D341Med (cell line): ENCODE measurements at places on chromosomes 6 and 20.

DNA sequence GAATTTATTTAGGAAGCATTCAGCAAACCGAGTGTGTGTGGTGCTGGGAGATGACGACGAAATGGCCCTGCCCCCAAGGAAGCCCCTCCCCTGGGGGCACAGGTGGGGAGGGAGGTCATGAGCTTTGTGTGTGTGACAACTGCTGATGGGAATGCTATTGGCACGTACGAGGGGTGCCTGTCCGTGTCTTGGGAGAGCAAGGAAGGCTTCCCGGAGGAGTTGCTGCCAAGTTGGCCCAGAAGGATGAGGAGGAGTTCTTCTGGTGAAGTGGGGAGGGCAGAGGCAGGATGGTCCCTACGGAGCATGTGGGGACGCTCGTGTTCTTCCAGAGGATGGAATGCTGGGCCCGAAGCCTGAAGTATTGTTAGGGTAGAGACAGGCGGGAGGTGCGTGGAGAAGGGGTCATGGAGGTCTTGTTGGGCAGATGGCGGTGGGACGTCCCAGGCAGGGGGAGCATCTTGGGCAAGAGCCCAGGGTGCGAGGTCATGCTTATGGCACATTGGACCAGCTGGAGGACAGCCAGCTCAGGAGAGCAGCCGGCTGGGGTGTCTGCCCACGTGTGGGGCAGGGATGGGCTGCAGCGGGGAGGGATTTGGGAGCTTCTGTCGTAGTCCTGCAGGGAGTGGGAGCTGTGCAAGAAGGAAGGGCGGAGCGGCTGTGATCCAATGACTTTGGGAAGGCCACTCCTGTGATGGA, 46.1 kb downstream of the SYNJ2 start:
- no peak for DNase-seq

DNA sequence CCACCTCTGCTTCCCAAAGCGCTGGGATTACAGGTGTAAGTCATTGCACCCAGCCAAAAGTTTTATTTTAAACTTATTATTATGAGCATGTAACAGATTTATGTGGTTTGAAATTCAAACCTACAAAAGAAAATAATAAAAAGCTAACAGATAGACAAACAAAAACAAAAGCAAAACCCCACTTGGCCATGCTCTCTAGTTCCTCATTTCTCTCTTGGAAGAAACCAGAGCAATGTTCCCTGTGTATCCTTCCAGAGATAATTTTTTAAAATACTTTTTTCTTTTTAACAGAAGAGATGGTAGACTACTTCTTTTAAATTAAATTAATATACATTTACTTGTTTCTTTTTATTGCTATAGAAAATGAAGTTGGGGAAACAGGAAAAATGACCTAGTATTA, 28.0 kb upstream of the SLC17A3 start:
- no peak for DNase-seq

DNA sequence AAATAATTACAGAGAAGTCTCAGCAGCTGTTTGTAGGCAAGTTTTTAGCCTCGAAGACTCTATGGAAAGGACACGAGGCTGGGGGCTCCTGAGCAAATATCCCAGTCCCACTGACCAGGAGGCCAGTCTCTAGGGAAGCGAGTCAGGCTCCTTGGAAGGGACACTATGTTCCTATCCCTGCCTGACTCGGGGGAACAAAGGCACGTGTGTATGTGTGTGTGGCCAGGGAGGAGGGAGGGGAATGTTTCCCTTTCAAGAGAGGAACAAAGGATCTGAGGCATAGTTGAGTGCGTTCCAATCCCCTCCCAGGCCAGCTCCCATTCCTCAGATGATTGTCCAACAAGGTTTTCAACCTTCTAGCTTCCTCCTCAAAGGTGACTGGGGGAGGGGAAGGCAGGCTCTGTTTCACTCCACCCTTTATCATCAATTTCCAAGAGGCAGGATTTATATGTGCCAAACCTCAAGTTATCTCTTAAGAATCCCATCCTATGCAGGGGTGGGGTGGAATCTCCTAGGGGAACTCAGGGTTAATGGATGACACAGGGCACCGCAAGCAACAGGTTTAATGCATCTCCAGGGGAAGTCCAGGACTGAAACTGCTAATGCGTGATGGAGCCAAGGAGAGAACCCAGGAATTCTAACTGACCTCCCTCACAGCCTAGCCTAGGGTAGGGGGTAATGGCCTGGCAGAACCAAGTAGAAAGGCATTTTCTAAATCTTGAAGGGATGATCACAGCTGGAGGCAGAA, 9.9 kb downstream of the BCL2L1 start:
- DNase-seq, result no peak

GRCh38 chr6:125568609-125569008, 180.8 kb upstream of the HEY2 start:
- no peak for DNase-seq

- DNase-seq, result no peak
Observed at GRCh38 chr20:10137032-10137431, 81.6 kb upstream of the SNAP25 start.

GRCh38 chr6:136464148-136464547, 86.1 kb downstream of the MAP7 start:
- no peak for DNase-seq

DNA sequence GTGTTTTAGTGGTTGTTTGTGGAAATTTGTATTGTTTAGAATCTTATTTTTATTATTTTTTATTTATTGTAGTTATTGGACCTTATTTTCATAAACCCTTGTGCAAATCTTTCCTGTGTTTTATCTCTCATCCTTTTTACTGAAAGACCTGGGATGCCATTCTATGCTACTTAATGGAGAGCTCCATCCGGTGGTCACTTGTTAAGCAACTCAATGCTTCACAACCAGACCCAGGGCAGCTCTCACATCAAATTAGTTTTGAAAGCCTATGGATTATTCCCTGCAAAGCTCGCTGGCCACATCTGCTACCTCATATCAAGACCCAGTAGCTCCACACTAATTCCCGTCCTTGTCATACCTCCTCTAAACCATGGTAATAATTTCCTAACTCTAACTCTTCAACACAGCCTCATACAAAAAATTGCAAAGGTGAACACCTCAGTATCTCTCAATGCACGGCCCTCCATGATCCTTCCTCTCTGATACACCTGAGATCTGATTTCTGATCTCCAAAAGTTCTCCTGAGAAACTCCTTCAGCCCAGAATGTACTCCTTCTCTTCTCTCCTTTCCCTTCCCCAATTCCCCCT, 296.6 kb upstream of the MANEA start:
- peak; percentile 69 for DNase-seq

GRCh38 chr6:26231006-26231587, 133.9 kb upstream of the BTN3A2 start:
- no peak for DNase-seq

DNA sequence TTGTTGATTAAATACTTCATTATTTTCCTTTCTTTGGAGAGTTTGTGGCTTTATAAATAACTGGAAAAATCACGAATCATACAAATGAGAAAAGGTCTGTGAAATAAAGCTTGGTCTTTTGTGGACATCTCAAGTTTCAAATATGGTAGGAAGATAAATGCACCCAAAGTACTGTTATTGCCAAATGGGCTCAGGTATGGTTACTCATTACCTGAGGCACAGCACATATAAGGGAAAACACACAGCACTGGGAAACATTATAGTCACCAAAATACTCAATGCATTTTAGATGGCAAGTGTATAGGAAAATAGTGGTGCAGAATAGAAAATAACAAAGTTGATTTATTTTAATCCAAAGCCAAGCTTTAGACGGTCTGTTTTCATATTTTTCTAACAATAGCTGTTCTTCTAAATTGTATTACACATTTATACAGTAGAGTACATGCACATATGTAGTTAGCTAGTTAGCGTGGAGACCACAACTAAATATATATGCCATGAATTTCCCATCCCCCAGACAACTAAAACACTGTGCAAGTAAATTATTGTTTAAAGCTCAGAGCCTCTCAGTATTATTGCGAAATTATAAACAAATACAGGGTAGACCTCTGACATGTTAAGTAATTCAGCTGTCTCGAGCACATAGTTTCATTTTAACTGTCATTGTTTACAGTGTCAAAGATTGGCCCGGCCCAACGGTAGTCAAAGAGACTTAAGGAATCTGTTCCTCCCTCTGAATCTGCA, 336.0 kb downstream of the SYNE1 start:
- DNase-seq, result no peak
